SW480 (cell line): ENCODE measurements at places on chromosomes 2 and 18.

DNA sequence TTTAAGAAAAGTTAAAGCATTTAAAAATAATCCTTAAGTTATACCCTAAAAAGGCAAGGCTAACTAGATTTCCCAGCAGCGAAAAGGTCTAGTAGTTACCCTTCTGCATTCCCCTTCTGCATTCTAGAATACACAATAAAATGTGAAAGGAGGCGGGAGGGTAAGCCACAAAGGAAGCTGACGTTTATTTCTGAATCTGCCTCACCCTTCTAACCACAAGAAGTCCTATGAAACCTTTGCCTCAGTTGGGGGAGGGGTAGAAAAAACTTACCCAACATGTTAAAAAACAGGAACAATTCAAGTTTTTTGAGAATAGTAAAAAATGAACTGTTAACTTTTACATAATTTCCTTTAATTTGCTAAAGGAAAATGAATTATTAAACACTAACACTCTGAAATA, 11.3 kb downstream of the STK17B start:
- peak; percentile 82 for DNase-seq

DNA sequence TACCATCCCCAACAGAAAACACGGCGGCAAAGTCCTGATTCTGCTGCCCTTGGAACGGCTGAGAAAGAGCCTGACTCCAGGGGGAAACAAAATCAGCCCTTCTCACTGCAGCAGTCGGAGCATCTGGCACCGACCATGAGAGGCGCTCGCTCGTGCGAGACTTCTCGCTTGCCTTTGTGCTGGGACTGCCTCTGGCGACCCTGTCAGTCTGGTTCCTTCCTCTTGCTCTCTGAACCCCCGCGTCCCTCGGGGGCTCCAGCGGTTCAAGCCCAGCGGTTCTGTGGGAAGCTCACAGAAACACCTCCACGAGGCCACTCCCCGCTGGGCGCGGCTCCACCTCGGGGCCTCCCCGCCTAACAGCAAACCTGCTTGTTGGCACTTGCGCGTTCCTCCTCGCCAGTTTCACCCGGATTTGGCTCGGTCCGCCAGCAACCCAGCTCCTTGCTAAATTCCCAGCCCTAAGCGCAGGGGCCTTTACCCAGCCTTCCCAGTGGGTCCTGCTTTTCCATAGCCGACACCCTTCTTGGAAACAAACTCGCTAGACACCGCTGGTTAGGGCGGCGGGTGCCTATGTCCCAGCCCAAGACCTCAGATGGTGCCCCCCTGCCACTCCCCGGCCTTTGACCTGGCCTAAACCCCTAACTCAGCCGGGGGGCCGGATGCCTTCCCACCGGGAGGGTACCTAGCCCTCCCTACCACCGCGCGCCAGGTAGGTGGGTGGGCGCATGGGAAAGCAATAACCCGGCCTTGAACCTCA, 2.2 kb downstream of the RND3 start:
- DNase-seq: peak; percentile 83

DNA sequence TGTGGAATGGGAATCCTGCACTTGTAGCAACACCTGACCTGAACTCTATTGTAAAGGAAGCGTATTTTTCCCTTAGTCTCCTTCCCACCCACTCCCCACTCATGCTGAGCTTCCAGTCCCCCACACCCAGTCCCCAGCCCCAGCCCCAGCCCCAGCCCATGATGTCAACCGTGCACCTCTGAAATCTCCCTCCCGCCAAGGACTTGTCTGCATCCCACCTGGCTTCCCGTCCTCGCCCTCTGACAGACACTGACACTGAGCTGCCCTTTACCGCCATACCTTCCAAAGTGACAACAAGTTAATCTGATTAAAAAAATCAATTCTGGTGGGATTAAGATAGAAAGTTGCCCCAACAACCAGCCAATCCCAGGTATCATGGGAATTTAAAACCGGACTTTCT, 213.6 kb upstream of the CELF4 start:
- DNase-seq: no peak

GRCh38 chr2:142872882-142873724, 4.4 kb upstream of the KYNU start:
- DNase-seq: no peak

- DNase-seq: no peak
Measured at GRCh38 chr2:238523158-238524110, 96.7 kb downstream of the ASB1 start.

GRCh38 chr2:11213090-11213638, 57.9 kb downstream of the SLC66A3 start:
- no peak for DNase-seq

DNA sequence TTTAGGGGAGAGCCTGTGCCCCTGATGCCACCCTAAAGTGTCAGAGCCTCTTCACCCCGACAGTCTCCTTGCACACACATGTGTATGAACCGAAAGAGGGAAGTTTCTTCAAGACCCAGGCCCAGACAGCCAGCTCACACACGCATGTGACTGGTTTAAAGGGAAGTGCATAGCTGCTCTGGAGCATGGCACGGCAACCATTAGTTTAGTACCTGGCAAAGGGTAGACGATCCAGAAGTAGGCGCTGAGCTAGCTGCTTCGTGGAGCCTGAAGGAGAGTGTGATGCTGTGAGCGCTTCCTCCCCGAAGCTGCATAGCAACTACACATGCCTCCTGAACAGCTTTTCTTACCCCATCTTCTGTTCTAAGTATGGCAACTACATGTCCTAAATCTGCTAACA, 91.7 kb downstream of the ZCCHC2 start:
- DNase-seq: no peak

DNA sequence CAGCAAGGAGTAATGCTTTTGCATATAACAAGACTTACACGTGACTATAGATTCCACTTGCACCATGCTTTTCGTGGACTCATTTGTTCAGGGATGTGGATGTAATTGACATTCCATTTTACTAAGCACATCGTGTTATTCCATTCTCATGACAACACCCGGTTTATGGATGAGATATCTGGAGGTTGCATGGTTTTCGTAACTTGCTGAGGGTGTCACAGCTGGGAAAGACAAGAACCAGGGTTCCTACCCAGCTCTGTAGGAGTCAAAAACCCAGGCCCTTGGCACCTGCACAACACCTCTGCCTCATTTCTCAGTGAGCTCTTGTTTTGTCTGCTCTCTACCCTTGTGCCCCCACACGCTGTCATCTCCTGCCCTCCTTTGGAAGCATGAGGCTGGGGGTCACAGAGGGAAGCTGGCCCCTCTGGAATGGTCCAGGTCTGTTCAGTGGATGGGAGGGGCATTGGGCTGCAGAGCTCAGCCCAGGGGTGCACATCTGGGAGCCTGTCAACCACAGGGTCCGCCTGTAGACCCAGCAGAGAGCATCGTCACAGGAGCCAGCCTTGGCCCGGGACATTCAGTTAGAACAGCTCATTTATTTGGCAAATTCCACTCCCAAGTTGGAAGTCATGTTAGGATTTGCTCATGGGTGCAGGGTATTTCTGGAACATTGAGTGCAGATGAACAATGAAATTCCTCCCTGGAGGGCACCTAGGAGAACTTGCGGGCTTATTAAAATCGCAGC, 120.1 kb upstream of the TWIST2 start:
- no peak for DNase-seq

GRCh38 chr2:117553448-117553847, 261.0 kb upstream of the DDX18 start:
- no peak for DNase-seq

- peak; percentile 34 for DNase-seq
Measured at GRCh38 chr2:200373973-200374416, 67.5 kb downstream of the SPATS2L start.

- DNase-seq: no peak
Measured at GRCh38 chr2:81195774-81196382, 891.3 kb upstream of the LRRTM1 start.

DNA sequence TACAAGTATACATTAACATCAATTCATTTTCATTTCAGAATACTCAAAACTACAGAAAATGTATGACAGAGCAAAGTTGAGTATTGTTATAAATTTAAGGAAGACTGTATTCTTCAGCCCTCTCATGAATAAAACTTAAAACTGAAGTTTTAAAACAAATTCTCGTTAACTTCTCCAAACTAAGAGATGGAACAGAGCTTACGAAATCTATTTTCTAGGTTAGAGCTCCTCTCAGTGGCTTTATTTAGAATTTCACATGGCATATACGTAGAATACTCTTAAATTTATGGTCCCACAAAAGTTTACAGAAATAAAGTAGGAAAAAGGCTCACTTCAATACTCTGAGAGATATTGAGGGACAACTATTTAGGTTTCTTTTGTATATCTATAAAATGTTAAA, 612.1 kb downstream of the KCNJ3 start:
- peak; percentile 45 for DNase-seq

- DNase-seq: no peak
Measured at GRCh38 chr2:228624733-228625132, 443.2 kb upstream of the SPHKAP start.

DNA sequence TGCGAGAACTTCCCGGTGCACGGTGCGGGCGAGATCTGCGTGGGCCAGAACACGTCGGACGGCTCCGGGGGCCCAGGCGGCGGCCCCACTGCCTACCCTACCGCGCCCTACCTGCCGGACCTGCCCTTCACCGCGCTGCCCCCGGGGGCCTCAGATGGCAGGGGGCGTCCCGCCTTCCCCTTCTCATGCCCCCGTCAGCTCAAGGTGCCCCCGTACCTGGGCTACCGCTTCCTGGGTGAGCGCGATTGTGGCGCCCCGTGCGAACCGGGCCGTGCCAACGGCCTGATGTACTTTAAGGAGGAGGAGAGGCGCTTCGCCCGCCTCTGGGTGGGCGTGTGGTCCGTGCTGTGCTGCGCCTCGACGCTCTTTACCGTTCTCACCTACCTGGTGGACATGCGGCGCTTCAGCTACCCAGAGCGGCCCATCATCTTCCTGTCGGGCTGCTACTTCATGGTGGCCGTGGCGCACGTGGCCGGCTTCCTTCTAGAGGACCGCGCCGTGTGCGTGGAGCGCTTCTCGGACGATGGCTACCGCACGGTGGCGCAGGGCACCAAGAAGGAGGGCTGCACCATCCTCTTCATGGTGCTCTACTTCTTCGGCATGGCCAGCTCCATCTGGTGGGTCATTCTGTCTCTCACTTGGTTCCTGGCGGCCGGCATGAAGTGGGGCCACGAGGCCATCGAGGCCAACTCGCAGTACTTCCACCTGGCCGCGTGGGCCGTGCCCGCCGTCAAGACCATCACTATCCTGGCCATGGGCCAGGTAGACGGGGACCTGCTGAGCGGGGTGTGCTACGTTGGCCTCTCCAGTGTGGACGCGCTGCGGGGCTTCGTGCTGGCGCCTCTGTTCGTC, 1.7 kb downstream of the FZD7 start:
- DNase-seq: no peak

- no peak for DNase-seq
Measured at GRCh38 chr18:9117980-9118841, 15.7 kb downstream of the NDUFV2 start.

GRCh38 chr2:98771721-98772524, 41.0 kb upstream of the MGAT4A start:
- no peak for DNase-seq

- no peak for DNase-seq
Measured at GRCh38 chr2:110816404-110817365, 84.3 kb downstream of the ACOXL start.

- peak; percentile 54 for DNase-seq
Measured at GRCh38 chr2:96534701-96535181, 1.8 kb upstream of the ARID5A start.

GRCh38 chr2:156897548-156897947, 360.0 kb upstream of the GALNT5 start:
- DNase-seq: no peak

- no peak for DNase-seq
Measured at GRCh38 chr2:215677481-215677880, 241.6 kb upstream of the FN1 start.

GRCh38 chr2:231930593-231931281, 4.5 kb upstream of the NPPC start:
- no peak for DNase-seq

- no peak for DNase-seq
Measured at GRCh38 chr2:171480908-171481307, 41.4 kb upstream of the CYBRD1 start.

DNA sequence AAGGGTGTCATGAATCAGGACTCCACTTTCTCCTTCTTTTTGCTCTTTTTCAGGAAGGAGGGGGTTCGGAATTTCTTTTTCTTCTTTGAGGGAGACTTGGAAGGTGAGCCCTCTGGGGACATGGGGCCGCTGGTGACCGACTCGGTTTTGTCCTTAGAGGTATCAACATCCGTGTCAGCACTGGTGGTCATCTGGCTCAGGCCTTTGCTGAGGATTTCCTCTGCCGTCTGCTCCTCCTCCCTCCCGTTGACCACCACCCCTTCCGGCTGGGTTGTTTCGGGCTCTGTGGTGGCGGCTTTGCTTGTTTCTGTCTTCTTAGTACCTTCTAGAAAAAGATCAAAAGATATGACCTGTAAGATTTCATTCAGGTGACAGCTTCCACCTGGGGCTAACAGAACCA, 104.6 kb downstream of the ADD2 start:
- DNase-seq: no peak

- no peak for DNase-seq
Measured at GRCh38 chr2:167843657-167844056, 403.7 kb downstream of the STK39 start.

GRCh38 chr2:219252900-219253752, at the start of gene TUBA4B:
Gene TUBA4B (plus strand): TSS chr2:219253243. CDS start chr2:219253408, 165 bp downstream.
- DNase-seq: peak; percentile 89

DNA sequence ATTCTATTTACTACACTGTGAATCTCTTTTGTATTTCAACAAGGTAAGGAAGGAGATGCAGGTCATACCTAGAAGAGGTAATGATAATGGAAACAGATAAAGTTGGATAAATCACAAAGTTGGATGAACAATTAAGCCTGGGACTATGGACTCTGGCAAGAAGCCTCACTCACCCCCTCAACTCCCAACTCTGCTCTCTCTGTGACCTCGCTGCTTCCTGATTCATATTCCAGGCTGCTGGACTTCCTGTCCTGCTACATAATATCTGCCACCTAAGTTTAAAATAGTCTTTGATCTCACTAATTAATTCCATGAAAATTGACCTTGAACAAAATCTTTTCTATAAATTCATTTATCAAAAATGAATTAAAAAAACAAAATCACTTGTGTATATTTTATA, 215.3 kb downstream of the CALCRL start:
- DNase-seq: no peak

- DNase-seq: no peak
Measured at GRCh38 chr2:80700961-80701360, 396.4 kb upstream of the LRRTM1 start.

DNA sequence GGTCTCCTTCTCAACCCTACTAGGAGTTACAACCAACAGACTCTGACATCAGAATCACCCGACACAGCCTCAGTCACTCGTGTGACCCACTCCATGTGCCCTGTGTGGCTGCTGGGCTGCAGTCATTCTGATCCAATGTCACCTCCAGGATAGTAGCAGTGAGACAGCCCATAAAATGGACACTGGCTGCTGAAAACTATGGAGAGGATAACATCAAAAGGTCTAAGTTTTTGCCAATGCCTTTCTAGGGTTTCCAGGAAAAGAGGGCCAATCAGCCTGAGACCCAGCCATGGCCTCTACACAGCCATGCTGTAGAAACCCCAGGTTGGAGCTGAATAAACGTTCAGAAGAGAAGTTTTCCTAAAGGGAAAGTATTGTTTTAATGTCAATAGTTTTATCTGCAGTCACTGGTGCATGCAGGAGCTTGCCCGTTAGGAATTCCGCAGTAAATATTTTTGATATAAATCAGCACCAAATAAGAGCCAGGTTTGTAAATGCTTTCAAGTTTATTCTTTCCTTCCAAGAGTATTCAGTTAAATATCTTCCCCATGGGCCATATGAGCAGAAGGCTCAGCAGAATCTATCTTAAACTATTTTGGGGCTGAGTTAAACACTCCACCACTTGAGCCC, 92.2 kb upstream of the PID1 start:
- no peak for DNase-seq
